Activated T-cell treated with anti-CD3 and anti-CD28 coated beads, Interleukin-2, amount 50 U/mL, for 72 hours (primary cell): ENCODE measurements at places on chromosomes 4 and X. TPM values are rescaled to one million over a fixed set of nuclear protein-coding genes. Genes with fewer than 3 reads are reported as not detected.
A peak's percentile ranks its signal among the peaks of the same experiment; 100 is the strongest.

- no peak overlapping the region for H3K27ac ChIP-seq
- peak overlapping the region; percentile 18 for H3K4me3 ChIP-seq
- peaks cover 38% of the 10 kb centered on the region for H3K27me3 ChIP-seq
- H3K4me1 ChIP-seq: peaks cover 6% of the 10 kb centered on the region
These were observed 758 bp downstream of the IQSEC2 start for GRCh38 chrX:53280331-53281320.

DNA sequence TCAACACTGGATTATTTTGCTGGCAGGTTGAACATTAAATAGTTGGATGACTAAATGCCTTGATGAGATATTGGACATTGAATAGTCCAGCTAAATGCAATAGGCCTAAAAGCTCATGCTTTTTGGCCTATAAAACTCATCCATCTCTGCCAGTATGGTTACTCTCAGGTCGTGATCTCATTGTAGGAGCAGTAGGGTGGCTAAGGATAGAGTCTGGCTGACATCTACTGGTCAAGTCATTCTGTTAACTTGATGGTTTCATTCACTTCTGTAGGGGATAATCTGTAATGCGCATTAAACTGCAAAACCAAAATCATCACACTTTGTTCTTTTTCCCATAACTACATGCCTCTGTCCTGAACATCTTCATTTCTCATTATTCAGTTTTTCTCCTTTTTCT is 227.0 kb downstream of the DKK2 start:
- H3K4me3 ChIP-seq: no peak overlapping the region
- H3K27ac ChIP-seq: no peak overlapping the region
- no peak for DNase-seq
- H3K27me3 ChIP-seq: no peaks in the 10 kb centered on the region
- no peaks in the 10 kb centered on the region for H3K4me1 ChIP-seq

- H3K27me3 ChIP-seq: no peaks in the 10 kb centered on the region
- DNase-seq: no peak
- no peak overlapping the region for H3K27ac ChIP-seq
- H3K4me1 ChIP-seq: peaks cover 8% of the 10 kb centered on the region
- H3K36me3 ChIP-seq: peaks cover 15% of the 10 kb centered on the region
- H3K4me3 ChIP-seq: no peak overlapping the region
These were observed 90.7 kb downstream of the KLHL8 start for GRCh38 chr4:87129681-87130080.

GRCh38 chr4:13212936-13213335 is 271.2 kb downstream of the RAB28 start:
- no peak overlapping the region for H3K27ac ChIP-seq
- peaks cover 4% of the 10 kb centered on the region for H3K36me3 ChIP-seq
- H3K27me3 ChIP-seq: no peaks in the 10 kb centered on the region
- no peak for DNase-seq
- no peaks in the 10 kb centered on the region for H3K4me1 ChIP-seq

GRCh38 chrX:74449322-74449936 is 28.1 kb downstream of the SLC16A2 start:
- DNase-seq: peak; percentile 12
- H3K27me3 ChIP-seq: peaks cover 13% of the 10 kb centered on the region
- H3K36me3 ChIP-seq: no peaks in the 10 kb centered on the region

GRCh38 chr4:76651616-76652015 is 216.6 kb downstream of the SHROOM3 start:
- DNase-seq: no peak
- no peak overlapping the region for H3K27ac ChIP-seq
- no peak overlapping the region for H3K4me3 ChIP-seq

DNA sequence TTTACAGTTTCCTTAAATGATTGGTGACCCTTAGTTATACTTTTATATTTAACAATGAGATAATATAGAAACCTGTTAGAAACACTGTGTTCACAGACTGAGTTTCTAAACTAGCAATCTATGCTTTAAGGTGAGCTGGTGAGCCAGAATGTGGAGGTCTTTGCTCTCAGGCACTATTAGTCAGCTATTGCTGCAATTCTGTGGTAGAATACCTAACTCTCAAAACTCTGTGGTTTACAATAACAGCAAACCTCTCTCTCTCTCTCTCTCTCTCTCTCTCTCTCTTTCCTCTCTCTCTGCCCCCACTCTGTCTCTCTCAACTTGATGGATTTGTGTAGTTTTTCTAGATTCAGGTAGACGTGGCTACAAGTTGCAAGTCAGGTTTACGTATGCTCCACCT is 17.6 kb upstream of the LCORL start:
- H3K27ac ChIP-seq: no peak overlapping the region
- H3K4me3 ChIP-seq: no peak overlapping the region
- no peaks in the 10 kb centered on the region for H3K4me1 ChIP-seq
- H3K36me3 ChIP-seq: no peaks in the 10 kb centered on the region

- no peak for DNase-seq
- no peaks in the 10 kb centered on the region for H3K27me3 ChIP-seq
These were observed 1820.1 kb upstream of the TENM3 start for GRCh38 chr4:180422989-180423711.

GRCh38 chr4:177696438-177696966 is 254.3 kb upstream of the AGA start:
- H3K36me3 ChIP-seq: no peaks in the 10 kb centered on the region
- peaks cover 5% of the 10 kb centered on the region for H3K27me3 ChIP-seq
- no peaks in the 10 kb centered on the region for H3K4me1 ChIP-seq
- no peak for DNase-seq

DNA sequence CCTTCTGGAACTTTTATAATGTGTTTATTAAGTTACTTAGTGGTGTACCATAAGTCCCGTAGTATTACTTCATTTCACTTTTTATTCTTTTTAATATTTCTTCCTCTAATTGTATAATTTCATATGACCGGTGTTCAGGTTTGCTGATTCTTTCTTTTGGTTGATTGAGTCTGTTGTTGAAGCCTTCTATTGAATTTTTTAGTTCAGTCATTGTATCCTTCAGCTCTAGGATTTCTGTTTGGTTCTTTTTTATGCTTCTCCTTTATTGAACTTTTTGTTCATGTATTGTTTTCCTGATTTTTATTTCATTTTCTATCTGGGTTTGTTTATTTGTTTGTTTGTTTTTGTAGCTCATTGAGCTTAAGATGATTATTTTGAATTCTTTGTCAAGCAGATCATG is 8.8 kb downstream of the CEP44 start:
- peaks cover 16% of the 10 kb centered on the region for H3K36me3 ChIP-seq
- no peak for DNase-seq
- no peaks in the 10 kb centered on the region for H3K27me3 ChIP-seq
- no peak overlapping the region for H3K4me3 ChIP-seq

DNA sequence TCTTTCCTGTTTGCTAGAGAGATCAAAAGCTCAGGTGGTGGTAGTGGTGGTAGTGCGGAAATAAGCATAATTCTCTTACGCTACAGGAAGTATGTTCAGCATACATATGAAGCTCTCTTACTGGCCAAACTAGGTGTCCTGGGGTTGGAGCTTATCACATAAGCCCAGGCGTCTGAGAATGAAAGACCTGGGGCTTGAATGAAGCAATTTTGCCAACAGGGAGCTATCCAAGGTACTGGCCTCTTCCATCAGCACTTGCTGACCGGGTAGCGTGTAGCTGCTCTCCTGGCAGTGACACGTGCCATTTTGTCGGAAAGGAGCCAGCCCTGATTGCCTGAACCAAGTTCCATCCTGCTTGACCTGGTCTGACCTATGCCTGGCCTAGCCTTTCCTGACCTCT is 65.9 kb upstream of the HPF1 start:
- no peak overlapping the region for H3K27ac ChIP-seq
- peaks cover 2% of the 10 kb centered on the region for H3K4me1 ChIP-seq
- no peak overlapping the region for H3K4me3 ChIP-seq

DNA sequence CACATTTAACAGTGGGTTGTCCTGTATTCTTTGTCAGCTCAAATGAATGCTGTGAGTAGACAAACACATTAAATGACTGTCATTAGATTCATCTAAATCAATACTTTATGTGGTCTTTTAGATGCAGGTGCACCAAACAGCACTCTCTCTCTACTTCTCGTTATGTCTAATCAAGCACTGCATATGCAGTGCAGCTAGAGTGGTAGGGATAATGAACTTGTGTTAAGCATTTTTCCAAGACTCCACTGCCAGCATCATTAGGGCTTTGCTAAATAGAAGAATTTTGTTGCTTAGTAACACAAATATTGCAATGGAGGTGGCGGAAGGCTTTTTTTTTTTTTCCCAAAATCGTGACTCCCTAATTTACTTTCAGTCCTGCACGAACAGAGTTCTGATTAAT is 447.0 kb upstream of the GALNT7 start:
- H3K4me1 ChIP-seq: no peaks in the 10 kb centered on the region
- no peaks in the 10 kb centered on the region for H3K27me3 ChIP-seq
- H3K36me3 ChIP-seq: no peaks in the 10 kb centered on the region
- DNase-seq: no peak
- no peak overlapping the region for H3K4me3 ChIP-seq

DNA sequence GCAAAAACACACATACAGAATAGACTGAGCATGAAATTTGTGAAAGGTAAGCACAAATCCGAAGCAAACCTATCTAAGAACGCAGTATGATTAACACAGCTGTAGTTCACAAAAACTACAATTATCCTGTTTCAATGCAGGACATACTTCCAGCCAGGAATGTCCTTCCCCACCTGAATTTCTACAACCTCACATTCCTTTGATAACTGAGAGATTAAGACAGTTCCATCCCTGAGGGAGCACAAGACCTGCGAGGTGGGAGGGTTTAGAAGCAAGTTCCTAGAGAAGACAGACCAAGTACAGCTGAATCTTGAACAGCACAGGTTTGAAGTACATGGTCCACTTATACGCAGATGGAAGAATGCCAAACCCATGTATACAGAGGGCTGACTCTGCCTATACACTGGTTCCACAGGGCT is 10.6 kb downstream of the ABCG2 start:
- no peaks in the 10 kb centered on the region for H3K36me3 ChIP-seq
- H3K27ac ChIP-seq: no peak overlapping the region

GRCh38 chr4:751676-752075 is 46.0 kb downstream of the PCGF3 start:
- no peak overlapping the region for H3K27ac ChIP-seq
- H3K4me3 ChIP-seq: no peak overlapping the region
- DNase-seq: no peak
- H3K27me3 ChIP-seq: no peaks in the 10 kb centered on the region

- H3K4me1 ChIP-seq: no peaks in the 10 kb centered on the region
- no peak for DNase-seq
- no peaks in the 10 kb centered on the region for H3K36me3 ChIP-seq
- H3K27me3 ChIP-seq: peaks cover 14% of the 10 kb centered on the region
These were observed 46.9 kb upstream of the TAB3 start for GRCh38 chrX:30935985-30936384.

GRCh38 chr4:142406499-142406835 is 439.6 kb downstream of the INPP4B start:
- H3K27me3 ChIP-seq: no peaks in the 10 kb centered on the region
- peaks cover 64% of the 10 kb centered on the region for H3K4me1 ChIP-seq
- DNase-seq: no peak
- peaks cover 4% of the 10 kb centered on the region for H3K36me3 ChIP-seq
- peak overlapping the region; percentile 99 for H3K27ac ChIP-seq

DNA sequence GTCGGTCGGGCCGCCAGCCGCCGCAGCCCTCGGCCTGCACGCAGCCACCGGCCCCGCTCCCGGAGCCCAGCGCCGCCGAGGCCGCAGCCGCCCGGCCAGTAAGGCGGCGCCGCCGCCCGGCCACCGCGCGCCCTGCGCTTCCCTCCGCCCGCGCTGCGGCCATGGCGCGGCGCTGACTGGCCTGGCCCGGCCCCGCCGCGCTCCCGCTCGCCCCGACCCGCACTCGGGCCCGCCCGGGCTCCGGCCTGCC is 213 bp downstream of the NFKB1 start:
- H3K36me3 ChIP-seq: peaks cover 15% of the 10 kb centered on the region
- H3K4me1 ChIP-seq: peaks cover 35% of the 10 kb centered on the region
- peak overlapping the region; percentile 71 for H3K4me3 ChIP-seq
- no peak for DNase-seq
- no peak overlapping the region for H3K27ac ChIP-seq

- H3K4me1 ChIP-seq: no peaks in the 10 kb centered on the region
- H3K27ac ChIP-seq: no peak overlapping the region
- H3K36me3 ChIP-seq: no peaks in the 10 kb centered on the region
These were observed 35.6 kb downstream of the MAP7D3 start for GRCh38 chrX:136215559-136215958.

Gene MGARP
- not detected for total RNA-seq

Gene PDE6B
- total RNA-seq: 18.9 TPM

Gene EDNRA
- 0.34 TPM for total RNA-seq

Gene MAGIX
- total RNA-seq: 0.93 TPM
